ENCODE measurements at places on chromosomes 11 and 22. TPM values are rescaled to one million over a fixed set of nuclear protein-coding genes. Genes with fewer than 3 reads are reported as not detected.

KCNA4 gene
- total RNA-seq: 0.17 TPM

THY1 gene
- total RNA-seq: 6.6 TPM

SCGB1A1 gene
- not detected for total RNA-seq

RFPL1 gene
- total RNA-seq: not detected

OOSP1 gene
- not detected for total RNA-seq

PIWIL4 gene
- total RNA-seq: 6.7 TPM

PHF21A gene
- total RNA-seq: 17.0 TPM

DBX1 gene
- not detected for total RNA-seq

ANO5 gene
- total RNA-seq: 8.2 TPM

CRYBA4 gene
- not detected for total RNA-seq

SMTNL1 gene
- not detected for total RNA-seq

DNA sequence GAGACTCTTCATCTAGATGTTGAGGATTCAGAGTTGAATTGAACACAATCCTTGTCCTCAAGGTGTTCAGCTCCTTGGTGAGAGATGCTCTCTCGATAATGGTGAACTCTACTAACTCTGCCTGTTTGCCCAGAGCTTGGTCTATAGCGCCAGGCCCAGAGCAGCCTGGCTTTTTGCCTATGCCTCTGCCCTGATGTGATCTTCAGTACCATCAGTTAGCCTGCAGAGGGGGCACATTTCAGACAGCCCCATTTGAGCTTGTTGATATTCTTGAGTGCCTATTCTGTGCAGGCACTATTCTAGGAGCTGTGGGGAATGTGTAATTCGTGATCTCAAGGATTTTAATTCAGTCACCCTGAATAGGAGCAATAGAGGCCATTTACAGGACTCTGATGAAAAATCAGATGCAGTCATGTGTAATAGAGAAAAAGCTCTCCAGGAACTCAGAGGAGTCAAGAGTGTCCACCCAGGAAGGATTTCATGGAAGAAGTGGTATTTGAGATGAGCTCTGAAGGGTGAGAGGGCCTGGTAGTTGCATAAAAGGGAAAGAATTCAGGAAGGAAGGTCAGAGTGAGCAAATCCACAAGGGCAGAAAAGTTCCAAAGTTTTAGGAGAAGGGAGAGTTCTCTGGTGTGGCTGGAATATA lies 19.3 kb downstream of the GTPBP1 start:
- no peak for DNase-seq

- no peak for DNase-seq
Observed at GRCh38 chr11:127902382-127902781, 685.0 kb downstream of the ETS1 start.

GRCh38 chr11:126578021-126578420 lies 222.5 kb downstream of the ST3GAL4 start:
- DNase-seq: no peak

DNA sequence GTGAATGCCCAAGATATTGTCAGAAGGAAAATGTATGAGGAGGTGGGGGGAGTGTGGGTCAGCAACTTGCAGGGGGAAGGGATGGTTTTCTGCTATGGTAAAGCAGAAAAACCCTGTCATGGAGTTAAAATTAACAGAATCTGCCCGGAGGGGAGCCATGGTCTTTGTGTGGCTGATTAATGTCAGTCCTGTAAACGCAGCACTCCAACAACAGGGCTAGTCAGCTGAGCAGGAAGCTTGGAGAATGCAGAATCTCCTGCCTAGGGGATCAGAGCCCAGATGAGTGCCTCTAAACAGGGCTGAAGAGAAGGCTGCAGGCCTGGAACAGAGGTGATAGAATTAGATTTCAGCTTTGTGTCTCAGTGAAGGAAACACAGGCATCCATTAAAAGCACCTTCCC lies 140.9 kb upstream of the MTNR1B start:
- no peak for DNase-seq
